SK-N-DZ (cell line): ENCODE measurements at places on chromosomes 3 and 15.

GRCh38 chr15:73225358-73226015, 143.3 kb downstream of the HCN4 start:
- no peak for DNase-seq

GRCh38 chr3:190984502-190985244, 122.2 kb upstream of the GMNC start:
- no peak for DNase-seq

- no peak for DNase-seq
Observed at GRCh38 chr3:143040261-143040879, 39.0 kb downstream of the U2SURP start.

DNA sequence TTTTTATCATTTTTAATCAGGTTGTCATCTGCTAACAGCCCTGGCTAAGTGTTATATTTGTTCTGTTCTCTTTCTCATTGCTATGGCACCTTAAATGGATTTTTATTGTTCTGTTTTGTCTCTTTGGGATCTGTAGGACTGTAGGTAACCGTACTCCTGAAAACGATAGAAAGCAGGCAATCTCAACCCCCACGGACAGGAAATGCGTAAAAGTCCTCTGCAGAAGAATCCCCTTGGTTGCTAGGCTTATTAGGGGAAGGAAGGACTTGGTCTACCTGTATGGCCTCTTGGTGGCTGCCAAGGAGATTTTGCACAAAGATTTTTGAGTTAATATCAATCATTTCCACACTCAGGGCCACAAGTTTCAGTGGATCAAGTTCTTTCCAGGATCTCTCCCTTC, 571.9 kb upstream of the ZNF385D start:
- no peak for DNase-seq

DNA sequence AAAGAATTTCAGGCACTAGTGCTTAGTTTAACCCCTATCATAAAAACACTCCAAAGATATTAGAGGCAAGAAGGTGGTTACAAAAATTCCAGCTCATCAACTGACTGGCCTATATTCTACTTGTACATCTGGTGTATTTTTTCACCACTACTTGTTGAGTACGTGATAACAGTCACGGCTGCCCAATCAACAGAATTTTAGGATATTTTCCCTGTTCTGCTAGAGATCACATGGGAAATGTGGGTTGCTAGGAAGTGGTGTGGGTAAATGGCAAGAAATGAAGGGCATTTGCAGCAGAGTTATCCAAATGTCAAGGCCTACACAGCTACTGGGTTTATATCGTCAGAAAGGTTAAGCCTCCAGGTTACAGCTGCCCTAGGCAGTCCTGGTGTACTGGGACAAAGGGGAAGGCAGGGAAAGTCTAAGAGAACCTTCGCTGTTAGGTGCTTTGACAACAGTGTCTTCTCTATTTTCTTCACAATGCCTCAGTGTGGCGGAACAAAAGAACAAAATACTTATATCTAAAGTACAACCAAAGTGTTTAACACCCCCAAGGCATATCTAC, 81.9 kb downstream of the FMN1 start:
- DNase-seq, result no peak

DNA sequence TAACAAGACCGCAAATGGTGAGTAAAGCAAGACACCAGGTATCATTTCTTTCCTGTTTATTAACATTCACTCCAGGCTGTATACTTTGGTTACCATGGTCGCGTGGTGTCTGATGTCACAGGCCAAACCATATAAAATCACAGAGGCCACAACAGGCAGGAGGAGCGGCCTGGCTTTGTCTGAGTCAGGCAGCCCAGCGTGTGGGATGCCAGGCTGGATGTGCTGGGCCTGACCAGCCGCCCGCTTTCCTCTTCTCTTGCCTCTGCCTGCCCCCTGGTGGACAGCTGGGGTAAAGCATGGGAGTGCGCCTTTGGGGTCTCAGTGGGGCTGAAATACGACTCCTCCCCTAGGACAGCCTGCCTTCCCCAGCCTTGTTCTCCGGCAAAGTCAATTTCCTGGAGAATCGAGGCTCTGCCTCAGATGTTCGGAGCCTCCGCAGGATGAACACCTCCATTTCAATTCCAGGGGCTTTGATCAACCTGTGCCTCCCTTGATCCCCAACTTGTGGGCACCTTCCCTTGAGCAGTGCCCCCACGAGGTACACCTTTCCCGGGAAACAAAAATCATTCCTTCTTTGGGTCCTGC, 78.2 kb downstream of the CCNL1 start:
- DNase-seq, result peak; percentile 91

DNA sequence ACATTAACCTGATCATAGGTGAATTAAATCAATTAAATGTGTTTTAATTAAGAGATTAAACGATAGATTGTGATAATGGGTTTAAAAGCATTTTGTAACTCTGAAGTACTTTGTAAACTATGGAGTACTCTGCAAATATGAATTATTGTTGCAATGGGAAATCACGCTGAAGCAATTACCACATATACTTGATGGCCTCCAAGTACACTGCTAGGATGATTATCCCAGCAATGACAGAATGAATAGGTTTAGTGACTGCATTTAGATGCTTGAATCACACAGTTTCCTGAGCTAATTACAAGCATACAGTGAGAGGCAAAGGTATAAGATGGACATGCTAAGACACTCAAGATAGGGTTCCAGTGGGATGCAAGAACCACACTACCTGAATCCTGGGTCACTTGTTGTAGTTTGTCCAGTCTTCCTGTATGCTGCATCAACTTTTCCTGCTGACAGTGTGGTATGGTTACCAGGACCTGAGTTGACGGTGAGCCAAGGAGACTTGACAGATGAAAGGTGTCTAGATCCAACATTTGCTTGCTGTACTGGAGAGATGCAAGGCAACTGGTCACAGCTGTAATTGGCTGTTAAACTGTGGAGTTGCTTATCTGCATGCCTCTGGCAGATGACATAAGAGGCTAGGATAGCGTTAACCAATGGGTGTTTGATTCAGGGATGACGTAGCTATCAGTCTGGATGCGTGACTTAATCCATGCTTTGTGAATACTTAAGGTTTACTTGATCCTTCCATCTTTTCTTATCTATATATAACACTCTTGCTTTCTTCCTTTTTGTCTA, 38.0 kb downstream of the RNF13 start:
- no peak for DNase-seq

DNA sequence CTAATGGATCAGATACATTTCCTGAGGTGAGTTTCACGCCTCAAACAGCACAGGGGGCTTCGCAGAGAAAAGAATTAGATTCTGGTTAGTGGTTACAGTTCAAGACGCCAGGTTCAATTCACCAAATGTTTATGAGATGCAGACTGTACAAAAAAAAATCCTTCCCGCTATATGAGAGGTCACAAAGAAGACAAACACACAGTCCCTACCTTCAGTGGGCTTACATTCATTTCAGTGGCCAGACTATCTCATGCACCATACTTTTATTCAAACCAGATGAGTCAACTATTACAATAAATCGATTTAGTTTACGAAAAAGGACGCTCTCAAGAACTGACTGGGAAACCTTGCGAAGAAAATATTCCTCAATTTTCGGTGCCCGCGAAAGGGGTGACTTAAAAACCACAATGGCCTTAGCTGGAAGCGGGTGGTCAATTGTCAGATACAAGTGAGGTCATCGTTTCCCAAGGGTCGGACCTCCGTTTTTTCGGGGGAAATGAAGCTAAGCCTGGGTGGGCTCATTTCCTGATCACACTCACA, 695 bp downstream of the METTL6 start:
- no peak for DNase-seq

- DNase-seq, result no peak
Observed at GRCh38 chr15:56099311-56099710, 105.9 kb upstream of the NEDD4 start.

DNA sequence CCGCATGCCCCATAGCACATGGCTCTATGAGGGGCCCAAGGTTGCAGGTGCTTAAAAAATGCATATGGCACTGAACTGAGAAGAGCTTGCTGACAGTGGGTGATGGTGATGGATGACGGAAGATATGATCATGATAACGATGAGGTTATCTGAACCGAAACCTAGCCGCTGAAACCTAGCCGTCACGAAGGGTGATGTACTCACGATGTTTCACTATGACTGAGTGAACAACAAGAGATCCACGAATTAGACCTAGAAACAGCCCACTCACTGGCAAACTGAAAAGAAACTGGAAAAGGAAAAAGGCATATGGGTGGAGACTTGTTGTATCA, 57.6 kb upstream of the BCL6 start:
- no peak for DNase-seq

DNA sequence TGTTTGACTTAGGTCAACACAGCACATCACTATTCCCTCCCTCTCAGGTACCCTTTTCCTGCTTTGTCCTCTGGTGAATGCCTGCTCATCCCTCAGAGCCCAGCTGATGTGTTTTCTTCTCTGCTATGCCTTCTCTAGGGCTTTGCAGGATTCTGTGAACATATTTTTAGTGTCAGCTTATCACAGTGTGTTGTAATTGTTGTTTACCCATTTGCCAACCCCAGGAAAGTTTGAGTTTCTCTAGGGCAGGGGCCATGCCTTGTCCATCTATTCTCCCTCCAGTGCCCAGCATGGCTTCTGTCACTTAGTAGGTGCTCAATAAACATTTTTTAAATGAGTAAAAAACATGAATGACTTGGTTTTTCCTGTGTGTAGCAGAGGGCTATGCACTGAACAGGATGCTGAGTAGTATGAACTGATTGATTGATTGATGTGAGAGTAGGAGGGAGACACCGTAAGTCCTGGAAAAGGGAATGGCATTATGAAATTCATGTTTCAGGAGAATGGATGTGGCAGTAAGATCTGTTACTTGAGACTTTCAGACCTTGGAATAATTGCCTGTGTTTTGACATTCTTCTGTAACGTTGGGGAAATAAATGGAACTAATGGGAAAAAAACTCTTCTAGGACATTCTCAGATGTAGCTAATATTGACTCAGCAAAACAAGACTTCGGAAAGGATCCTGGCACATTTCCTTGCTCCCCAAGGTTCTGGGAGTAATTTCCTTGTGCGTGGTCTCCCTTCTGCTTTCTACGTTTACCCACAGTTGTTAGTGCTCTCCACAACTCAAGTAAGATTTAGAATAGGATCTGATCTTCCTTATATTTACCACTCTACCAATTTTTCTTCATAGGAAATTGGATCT, 267.3 kb upstream of the TBL1XR1 start:
- no peak for DNase-seq

DNA sequence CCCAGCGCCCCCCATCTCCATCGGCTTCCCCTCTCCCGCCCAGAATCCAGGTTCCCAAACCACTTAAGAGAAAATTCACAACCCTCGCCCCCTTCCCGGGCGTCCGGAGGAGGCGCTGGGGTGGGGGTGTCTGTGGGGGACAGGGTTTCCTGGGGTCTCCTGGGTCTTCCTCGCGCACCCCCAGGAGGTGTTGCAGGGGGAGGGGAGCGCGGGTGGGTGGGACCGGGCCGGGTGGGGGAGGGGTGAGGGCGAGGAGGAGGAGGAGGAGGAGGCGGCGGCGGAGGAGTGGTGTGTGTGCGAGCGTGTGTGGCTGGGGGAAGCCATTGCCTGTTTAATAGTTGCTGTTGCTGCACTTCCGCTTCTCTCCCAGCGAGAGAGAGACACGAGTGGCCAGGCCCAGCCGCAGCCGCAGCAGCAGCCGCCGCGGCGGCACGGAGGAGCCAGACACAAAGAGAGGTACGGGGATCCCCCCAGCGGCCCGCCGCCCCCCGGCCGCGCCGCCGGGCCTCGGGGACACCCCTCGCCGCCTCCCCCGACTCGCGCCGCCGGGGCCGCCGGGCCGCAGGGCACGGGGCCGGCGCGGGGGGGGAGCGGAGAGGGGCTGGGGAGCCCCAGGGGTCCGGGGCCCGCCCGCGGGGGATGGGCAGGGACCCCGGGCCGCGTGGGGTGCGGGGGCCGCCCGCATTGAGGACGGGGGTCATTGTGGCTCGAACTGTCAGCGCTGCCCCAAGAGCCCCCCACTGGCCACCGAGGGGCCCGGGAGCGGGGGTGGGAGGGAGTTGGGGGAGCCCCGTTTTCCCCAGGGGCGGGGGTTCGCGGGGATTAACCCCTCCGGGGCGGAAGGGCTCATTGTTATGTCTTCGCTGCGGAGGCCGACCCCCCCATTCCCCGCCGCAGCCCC, at the start of gene UBE2E1:
UBE2E1 (plus strand) TSS at position 323 of the 901 bp plus-strand sequence. CDS start 1,315 bp downstream, outside the sequence.
- peak; percentile 77 for DNase-seq

- no peak for DNase-seq
Observed at GRCh38 chr3:138148503-138148902, 16.3 kb upstream of the A4GNT start.

GRCh38 chr15:76987896-76988860, 6.7 kb upstream of the PSTPIP1 start:
- DNase-seq, result no peak

- DNase-seq, result no peak
Observed at GRCh38 chr15:61091289-61091616, 137.8 kb downstream of the RORA start.

GRCh38 chr3:10485380-10485779, 20.0 kb downstream of the ATP2B2 start:
- no peak for DNase-seq

- no peak for DNase-seq
Observed at GRCh38 chr3:158097081-158097592, 9.1 kb downstream of the SHOX2 start.

DNA sequence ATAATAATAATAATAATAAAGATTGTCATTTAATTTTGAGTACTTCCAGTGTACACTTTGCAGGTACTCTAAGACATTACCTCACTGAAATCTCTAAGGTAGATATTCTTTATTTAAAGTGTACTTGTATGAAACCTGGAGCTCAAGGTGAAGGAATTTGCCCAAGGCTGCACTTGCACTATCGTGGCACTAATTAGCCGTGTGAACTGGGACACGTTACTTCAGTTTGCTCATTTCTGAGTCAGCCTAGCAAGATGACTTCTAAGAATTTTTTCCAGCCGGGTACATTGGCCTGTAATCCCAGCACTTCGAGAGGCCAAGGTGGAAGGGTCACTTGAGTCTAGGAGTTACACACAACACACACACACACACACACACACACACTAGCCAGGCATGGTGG, 33.5 kb downstream of the MLH1 start:
- DNase-seq, result no peak

- no peak for DNase-seq
Observed at GRCh38 chr3:194577986-194578905, 55.0 kb downstream of the TMEM44 start.

DNA sequence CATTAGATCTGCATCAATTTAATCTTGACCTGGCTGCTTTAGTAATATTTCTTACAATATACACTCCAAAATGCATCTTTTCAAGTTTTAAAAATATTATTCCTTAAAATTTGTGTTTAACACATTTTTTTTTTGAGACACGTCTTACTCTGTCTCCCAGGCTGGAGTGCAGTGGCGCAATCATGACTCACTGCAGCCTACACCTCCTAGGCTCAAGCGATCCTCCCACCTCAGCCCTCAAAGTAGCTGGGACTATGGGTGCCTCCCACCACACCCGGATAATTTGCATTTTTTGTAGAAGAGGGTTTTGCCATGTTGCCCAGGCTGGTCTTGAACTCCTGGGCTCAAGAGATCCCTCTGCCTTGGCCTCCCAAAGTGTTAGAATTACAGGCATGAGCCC, 73.6 kb downstream of the ETV5 start:
- no peak for DNase-seq

DNA sequence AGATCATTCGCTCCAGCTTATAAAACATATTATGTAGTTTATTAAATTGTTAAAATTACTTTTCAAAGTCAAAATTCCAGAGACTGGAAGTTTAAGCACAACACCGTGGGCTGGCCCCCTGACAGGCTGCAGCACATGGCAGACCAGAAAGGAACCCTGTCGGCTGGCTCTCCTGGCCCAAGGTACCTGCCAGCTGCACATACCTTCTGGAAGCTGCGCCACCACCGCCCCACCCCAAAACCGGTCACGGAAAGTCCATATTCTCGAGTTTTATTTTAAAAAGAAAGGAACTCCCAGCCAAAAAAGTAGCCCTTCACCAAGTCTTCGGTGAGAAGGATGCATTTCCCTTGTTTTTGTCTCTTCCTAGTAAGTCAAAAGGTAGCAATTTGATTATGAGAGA, 94.6 kb downstream of the FOXP1 start:
- DNase-seq, result no peak

- DNase-seq, result no peak
Observed at GRCh38 chr3:168544097-168544957, 448.6 kb upstream of the GOLIM4 start.
